ENCODE measurements at places on chromosomes 4 and X.

GRCh38 chr4:73066445-73066844 lies 3.1 kb downstream of the COX18 start:
- no peak for DNase-seq

GRCh38 chr4:23602720-23603119 lies 287.1 kb downstream of the PPARGC1A start:
- DNase-seq = no peak

DNA sequence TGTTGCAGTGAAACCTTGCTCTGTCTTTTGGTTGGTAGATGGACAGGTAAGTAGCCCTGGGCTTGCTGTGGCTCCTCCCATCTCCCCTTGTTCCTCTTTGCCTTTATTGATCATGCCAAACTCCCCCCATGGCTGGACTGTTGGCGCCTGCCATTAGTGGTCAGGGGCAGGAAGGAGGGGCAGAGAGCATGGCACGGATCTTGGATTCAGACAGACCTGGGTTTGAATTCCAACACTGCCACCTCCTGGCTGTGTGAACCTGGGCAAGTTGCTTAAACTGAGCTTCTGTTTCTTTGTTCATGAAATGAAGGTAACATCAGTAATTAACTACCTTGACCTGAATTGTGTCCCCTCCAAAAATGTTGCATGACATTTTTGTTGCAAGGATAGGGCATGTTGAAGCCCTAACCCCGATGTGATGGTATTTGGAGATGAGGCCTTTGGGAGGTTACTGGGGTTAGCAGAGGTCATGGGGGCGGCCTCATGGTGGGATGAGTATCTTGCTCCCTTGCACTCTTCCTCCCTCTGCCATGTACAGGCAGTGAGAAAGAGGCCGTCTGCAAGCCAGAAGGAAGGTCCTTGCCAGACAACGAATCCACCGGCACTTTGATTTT lies 6.0 kb downstream of the SLC2A9 start:
- no peak for DNase-seq

DNA sequence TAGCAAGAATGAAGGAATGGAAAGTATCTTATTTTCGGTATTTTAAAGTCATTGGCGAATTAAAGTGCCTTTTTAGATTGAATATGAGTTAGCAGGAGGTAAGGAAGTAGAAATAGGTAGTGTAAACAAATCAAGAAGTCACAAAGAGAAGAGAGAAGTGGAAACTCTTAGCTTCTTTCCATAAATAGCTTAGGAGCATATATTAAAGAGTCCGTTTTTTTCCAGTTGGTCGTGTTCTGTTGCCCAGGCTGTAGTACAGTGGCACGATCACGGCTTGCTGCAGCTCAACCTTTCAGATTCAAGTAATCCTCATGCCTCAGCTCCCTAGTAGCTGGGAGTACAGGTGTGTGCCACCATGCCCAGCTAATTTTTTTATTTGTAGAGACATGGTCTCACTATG lies 56.4 kb downstream of the UBE2K start:
- no peak for DNase-seq

GRCh38 chrX:105725228-105725627 lies 97.1 kb upstream of the NRK start:
- DNase-seq = no peak

- DNase-seq = no peak
These were observed 6.7 kb downstream of the TEC start for GRCh38 chr4:48262926-48263325.

- DNase-seq = no peak
These were observed 8.0 kb upstream of the KLHL5 start for GRCh38 chr4:39053983-39054382.

DNA sequence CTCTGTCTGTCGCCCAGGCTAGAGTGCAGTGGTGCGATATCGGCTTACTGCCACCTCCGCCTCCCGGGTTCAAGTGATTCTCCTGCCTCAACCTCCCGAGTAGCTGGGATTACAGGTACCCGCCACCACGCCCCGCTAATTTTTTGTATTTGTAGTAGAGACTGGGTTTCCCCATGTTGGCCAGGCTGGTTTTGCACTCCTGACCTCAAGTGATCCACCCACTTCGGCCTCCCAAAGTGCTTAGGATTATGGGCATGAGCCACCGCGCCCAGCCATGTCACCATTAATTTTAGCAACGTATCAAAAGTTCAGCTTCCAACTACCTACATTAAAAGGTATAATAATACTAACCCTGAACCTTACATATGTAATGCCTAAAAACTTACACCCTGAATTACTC lies 940 bp upstream of the UTP3 start:
- no peak for DNase-seq

- no peak for DNase-seq
These were observed 29.1 kb upstream of the ANAPC4 start for GRCh38 chr4:25347971-25348370.

DNA sequence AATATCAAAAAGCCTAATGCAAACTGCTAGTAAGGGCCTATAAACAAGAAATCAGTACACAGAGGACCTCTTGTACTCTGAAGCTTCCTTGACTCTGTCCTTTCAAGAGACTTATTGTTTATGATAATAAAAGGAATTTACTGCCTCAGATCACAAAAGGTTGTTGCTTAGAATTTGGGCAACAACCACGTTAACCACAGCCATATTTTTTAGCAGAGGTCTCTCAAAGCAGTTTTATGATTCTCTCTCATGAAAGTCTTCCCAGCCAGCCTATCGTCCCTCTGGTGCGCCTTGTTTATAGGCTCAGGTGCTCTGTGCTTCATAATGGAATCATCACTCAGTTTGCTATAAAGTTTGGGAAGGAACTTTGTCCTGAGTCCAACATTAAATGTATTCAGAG lies 270.6 kb downstream of the RCHY1 start:
- no peak for DNase-seq

DNA sequence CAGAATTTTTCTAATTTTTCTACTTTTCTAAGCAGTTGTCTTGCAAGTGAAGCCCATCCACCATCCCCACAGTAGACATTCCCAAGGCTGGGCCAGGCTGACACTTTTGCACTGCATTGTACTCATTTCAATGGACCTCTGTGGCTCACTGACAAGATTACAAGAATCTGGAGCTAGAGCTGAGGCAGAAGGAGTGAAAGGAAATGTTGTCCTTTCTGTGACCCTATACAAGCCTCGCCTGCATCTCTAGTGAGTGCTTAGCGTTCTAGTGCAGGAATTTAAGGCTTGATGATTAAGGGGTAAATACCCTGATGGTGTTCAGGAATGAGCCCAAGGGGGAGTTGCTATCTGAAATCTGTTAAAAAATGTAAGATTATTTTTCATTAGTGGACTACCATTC lies 6.3 kb downstream of the MAGED1 start:
- no peak for DNase-seq

DNA sequence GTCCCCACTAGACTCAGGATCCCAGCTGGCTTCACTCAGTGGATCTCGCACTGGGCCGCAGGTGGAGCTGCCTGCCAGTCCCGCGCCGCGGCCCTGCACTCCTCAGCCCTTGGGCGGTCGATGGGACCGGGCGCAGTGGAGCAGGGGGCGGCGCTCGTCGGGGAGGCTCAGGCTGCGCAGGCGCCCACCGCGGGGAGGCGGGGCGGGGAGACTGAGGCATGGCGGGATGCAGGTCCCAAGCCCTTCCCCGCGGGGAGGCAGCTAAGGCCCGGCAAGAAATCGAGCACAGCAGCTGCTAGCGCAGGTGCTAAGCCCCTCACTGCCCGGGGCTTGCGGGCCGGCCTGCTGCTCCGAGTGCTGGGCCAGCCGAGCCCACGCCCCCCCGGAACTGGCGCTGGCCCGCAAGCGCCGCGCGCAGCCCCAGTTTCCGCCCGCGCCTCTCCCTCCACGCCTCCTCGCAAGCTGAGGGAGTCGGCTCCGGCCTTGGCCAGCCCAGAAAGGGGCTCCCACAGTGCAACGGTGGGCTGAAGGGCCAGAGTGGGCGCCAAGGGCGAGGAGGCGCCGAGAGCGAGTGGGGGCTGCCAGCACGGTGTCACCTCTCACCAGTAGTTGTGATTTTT lies 1038.0 kb downstream of the PCDH19 start:
- no peak for DNase-seq

- no peak for DNase-seq
These were observed 94.1 kb upstream of the ACSL4 start for GRCh38 chrX:109826954-109827708.

- DNase-seq = no peak
These were observed 420 bp downstream of the CC2D2A start for GRCh38 chr4:15470128-15470475.

GRCh38 chrX:153966841-153967535 lies 4.6 kb downstream of the HCFC1 start:
- peak; percentile 50 for DNase-seq

DNA sequence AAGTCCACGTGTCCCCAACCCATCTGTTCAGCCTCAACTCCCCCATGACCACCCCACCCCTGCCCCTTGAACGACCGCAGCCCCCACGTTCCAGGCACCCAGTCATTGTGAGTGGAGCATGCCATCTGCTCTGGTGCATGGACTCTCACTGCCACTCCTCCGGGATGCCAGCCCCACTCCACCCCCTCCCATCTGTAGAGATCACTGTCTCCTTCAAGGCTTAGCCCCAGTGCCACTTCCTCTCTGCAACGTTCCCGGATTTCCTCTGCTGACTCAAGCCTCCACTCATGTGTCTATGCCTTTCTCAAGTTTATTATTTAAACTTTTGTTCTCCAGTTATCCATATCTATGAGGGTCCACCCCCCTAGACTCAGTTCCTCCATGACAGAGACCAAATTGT lies 54.0 kb downstream of the MAML3 start:
- no peak for DNase-seq

- no peak for DNase-seq
These were observed 12.5 kb upstream of the KLF8 start for GRCh38 chrX:56219700-56220099.

- no peak for DNase-seq
These were observed 861 bp upstream of the DTHD1 start for GRCh38 chr4:36280555-36280954.

DNA sequence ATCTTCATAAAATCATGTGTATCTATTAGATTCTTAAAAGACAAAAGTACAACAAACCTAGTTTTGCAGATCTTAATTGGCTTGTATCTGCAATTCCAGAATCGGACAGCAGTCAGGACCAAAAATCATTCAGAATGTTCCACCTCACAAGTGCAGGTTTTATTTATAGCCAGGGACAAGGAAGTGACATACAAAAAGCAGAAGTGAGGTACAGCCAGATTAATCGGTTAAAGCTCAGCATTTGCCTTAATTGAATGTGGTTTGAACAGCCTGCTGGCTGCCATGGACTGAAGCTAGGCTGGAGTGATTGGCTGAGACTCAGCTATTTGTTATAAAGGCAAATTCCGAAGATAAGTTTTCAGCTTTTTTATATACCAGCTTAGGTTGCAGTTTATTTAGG lies 932.6 kb downstream of the C4orf33 start:
- no peak for DNase-seq

DNA sequence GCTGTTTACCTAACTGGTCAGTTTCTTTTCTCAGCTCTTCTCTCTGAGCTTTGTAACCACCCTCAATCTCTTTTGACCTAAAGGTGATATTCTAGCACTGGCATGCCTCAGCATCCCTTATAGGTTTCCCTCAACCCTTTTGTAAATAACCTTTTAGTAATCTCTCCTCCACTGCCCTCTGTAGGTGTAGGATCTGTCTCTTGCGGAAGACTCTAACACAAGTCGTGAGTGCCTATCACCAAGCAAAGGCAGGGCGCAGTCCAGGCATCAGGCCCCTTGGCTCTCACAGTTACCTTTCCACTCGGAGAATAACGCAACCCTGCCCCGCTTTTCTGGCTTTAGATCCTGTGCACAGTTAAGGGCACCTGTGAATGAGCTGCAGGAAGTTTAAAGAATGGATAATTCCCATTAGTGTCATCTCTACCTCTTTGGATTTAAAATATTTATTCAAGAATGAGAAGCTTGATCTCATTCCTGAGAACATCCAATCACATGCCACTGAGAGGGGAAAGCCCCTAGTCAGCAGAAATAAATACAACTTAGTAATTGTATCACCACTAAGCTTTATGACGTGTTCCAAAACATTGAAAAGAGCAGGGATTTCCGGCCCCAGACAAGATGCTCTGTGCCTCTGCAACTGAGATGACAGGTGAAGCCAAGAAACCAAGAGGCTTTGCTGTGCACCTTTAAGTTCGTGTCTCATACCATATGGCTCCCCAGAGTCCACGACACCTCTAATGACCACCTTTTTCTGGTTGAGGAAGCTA lies 58.8 kb downstream of the SPINK2 start:
- DNase-seq = no peak

- DNase-seq = no peak
These were observed 64.1 kb downstream of the HUWE1 start for GRCh38 chrX:53622431-53622830.

GRCh38 chrX:77493677-77494553 lies 46.7 kb downstream of the FGF16 start:
- DNase-seq = no peak

- peak; percentile 3 for DNase-seq
These were observed at the start of gene TRIM61 for GRCh38 chr4:164977243-164978164. Gene TRIM61, minus strand, starts transcription at chr4:164977657. Its CDS starts 7,655 bp downstream, at chr4:164970002.

DNA sequence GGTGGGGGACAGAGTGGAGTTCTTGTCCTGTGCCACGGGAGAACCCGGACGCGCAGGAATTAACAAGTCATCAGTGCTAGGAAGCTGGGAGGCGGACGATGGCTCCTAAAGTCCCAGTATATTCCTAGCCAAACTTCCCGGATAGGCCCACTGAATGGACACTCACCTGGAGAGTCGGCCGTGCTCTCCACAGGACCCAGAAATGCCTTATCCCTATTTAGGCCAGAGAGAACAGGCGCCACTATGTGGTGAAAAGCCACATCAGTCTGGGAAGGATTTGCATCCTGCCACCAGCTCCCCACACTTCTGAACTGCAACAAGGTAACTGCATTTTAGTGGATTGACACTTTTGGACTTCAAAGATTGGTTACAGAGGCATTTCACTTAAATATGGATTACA lies 1.1 kb downstream of the CFAP299 start:
- no peak for DNase-seq

GRCh38 chrX:69741721-69742120 lies 125.8 kb downstream of the EDA start:
- no peak for DNase-seq

GRCh38 chr4:89283226-89284009 lies 24.2 kb downstream of the GPRIN3 start:
- DNase-seq = no peak

DNA sequence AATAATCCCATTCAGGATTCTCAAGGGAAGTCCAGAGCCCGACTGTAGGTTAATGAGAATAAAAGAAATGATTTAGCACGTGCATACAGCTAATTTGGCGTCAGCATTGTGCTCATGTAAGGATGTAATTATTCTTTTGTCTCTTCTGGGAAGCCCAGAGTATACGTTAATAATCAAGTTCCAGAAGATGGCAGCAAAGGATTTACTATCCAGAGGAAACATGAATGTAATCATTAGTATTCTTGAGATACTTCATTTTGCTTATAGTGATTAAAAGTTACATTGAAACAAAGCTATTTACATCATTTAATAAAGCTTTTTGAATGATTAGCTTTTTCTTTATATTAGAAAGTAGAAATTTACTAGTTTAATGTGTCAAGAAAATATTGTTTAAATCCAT lies 27.1 kb upstream of the MAP9 start:
- DNase-seq = no peak

Measured in stimulated activated CD8-positive, alpha-beta memory T cell treated with anti-CD3 and anti-CD28 coated beads, Interleukin-4, amount 100 ng/mL, for 4 hours (primary cell).